ENCODE measurements at places on chromosomes 12 and 14.

DNA sequence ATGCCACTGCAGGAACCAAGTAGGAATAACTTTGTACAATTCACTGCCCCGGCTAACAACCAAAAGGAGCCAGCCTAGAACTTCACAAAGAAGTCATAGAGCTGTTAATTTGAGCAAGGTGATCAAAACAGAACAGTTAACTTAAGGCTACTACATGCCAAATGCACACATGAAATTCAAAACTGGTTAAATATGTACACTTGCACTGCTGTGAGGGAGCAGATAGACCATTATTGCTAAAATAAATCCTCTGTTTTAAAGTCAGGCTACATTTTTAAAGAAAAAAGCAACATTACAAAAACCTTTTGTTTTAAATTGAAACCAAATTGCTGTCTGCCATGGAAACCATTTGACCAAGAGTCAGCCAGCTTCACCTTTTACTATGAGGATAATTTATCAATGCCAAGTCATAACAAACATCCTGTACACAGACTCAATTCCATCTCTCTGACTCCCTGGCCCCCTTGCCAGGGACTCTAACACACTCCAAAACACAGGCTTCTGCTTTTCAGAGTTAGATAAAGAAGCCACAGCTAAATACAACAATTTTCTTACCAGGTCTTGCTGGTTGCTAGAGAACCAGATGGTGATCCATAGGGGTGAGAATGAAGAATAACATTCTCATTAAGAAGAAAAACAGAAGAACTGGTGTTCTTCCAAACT lies 84.0 kb downstream of the LRP6 start:
- DNase-seq = no peak

GRCh38 chr12:52057638-52058576 lies 6.7 kb downstream of the NR4A1 start:
- no peak for DNase-seq

DNA sequence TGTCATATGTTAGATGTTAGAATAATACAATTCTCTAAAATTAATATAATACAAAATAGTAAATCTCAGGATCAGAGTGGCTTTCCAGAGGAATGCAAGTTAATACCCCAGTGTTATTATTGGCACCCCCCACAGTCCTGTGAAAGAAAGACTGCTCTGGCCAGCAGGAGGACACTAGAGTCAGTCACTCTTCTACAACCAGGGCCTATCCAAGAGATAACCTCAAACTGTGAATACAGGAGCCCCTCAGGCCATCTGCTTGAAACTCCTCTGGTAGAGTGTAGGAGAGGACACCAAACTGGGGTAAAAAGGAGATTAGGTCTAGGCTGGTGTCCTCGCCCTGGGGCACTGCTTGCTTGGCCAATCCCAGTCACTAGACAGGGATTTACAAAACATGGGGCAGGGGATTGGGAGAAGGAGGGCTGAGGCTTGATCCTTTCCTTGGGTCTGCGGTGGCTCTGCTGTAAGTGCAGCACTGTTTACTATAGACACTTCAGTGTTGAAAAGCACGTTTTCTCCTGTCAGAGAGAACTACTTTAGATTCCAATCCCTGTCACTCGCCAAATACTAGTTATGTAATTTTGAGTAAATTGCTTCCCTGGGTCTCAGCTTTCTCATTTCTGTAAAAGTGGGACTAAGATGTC lies 44.5 kb upstream of the PTPRR start:
- DNase-seq = no peak

- no peak for DNase-seq
These were observed 38.3 kb downstream of the SRGAP1 start for GRCh38 chr12:63882844-63883243.

GRCh38 chr14:100438678-100439592 lies 115.8 kb downstream of the SLC25A47 start:
- no peak for DNase-seq

- DNase-seq = no peak
These were observed 127.7 kb upstream of the CAND1 start for GRCh38 chr12:67141296-67142018.

- DNase-seq = no peak
These were observed 413.8 kb downstream of the BCL11B start for GRCh38 chr14:98858158-98858557.

- DNase-seq = no peak
These were observed 421.9 kb upstream of the PRICKLE1 start for GRCh38 chr12:43011383-43011926.

DNA sequence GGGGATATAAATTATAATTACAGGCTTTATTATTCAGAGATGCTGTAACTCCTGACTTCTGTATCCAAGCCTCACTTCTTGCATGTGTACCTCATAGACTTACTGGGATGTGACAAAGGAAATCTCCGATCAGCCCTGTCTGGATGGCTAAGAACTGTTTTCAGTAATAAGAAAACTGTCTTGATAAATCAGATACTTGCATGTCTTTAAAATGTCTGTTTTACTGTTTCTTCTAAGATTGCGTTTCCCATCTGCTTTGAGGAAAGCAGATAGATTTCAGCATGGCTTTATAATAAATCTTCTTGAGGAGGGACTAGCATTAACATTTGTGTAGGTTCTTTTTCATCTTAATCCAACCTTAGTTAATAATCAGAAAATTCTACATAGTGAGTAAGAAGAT lies 395.9 kb downstream of the EGLN3 start:
- DNase-seq = no peak

DNA sequence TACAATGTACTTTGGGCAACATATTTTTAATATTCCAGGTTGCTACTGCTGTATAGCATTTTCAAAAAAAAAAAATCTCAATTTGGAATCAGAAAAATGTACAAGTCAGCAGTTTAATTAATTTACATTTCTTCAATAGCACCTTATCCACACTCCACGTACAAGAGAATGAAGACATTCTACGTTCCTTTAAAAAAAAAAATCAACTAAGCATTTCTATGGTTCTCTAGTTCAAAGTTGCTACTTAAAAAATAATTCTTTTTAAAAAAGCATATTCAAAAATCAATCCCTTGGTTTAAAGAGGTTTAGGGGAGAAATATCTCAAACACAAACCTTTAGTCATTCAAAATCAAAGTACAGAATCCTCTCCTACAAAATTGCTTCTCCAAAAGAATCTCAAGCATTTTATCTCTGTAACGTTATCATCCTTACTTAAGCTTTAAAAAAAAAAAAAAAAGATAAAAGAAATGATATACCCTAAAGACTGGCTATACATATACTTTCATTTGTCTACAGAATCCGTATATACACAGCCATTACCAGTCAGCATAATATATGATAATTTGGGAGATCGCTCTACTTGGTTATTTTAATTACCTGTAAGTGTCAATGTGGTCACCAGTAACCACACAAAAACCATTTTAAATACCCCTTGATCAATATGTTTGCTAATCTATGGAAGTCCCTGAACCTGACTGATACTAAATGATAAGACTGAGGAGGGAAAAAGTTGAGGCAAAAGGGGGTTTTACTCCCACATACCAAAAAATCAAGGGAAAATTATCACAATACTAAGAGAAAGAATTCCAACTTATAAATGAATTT lies 2.7 kb downstream of the MED13L start:
- DNase-seq = no peak

GRCh38 chr12:132141976-132142678 lies 2.0 kb downstream of the DDX51 start:
- no peak for DNase-seq

GRCh38 chr12:3152892-3153291 lies 75.7 kb downstream of the TSPAN9 start:
- no peak for DNase-seq

GRCh38 chr12:53793221-53793620 lies 41.4 kb upstream of the CISTR start:
- no peak for DNase-seq

GRCh38 chr14:24712909-24713308 lies 78.9 kb upstream of the GZMB start:
- DNase-seq = no peak

DNA sequence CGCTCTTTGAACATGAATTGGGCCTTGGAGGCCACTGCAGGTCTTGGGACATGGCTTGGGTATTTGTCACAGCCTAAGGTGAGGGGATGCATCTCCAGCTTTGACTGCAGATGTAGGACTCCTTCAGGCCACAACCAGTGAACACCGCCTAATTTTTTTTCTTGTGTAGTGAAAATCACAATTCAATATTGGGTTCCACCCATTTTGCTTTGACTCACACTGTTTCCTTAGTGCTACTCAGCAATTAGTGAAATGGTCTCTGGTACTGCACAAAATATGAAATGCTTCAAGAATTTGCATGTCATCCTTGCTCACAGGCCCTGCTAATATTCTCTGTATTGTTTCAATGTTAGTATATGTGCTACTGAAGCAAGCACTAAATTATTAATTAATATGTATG lies 12.5 kb downstream of the TMEM253 start:
- no peak for DNase-seq

GRCh38 chr14:69424149-69424923 lies 25.8 kb downstream of the SLC39A9 start:
- DNase-seq = no peak

GRCh38 chr12:92332552-92332951 lies 186.9 kb upstream of the BTG1 start:
- DNase-seq = no peak

GRCh38 chr14:77579780-77580179 lies 36.7 kb downstream of the SPTLC2 start:
- no peak for DNase-seq

DNA sequence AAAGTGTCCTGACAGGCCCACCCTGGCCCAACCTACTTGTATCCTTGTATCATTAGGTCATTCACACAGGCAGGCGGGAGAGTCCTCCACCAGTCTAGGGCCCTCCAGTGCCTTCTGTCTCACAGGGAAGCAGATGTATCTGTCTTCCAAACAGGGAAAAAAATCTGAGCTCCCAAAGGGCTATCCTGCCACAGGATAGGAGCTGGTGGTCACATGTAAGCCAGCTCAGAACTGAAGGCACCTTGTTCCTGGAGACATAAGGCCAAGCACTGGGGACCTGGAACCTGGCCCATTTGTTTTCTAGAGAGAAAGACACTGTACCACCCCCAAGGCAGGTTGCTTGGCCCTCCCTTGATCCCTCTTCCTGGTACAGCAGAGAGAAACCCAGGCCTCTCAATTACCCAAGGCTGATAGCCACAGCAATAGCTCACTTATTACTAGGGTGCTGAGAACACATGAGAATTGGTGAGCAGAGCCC lies 19.4 kb upstream of the PLEKHH1 start:
- DNase-seq = no peak

DNA sequence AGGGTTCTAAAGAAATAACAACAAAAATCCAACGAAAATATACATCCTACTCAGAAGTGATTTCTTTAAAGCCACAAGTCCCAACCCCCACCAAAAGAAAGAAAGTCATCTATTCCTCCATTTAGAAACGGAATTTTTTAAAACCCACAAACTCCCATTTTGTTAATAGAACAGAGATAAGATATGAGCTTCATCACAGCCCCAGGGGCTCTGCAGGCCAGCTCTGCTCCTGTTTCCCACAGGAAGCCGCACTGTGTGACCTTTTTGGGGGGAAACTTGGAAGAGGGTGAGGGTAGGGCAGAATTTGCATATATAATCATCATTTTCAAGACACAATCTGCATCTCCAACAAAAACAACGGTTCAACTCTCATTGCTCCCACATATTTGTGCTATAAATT lies 2.8 kb downstream of the FBXL14 start:
- no peak for DNase-seq

- no peak for DNase-seq
These were observed 267.0 kb downstream of the RPL10L start for GRCh38 chr14:46384611-46385010.

GRCh38 chr14:39229222-39229543 lies 4.5 kb upstream of the MIA2 start:
- no peak for DNase-seq

DNA sequence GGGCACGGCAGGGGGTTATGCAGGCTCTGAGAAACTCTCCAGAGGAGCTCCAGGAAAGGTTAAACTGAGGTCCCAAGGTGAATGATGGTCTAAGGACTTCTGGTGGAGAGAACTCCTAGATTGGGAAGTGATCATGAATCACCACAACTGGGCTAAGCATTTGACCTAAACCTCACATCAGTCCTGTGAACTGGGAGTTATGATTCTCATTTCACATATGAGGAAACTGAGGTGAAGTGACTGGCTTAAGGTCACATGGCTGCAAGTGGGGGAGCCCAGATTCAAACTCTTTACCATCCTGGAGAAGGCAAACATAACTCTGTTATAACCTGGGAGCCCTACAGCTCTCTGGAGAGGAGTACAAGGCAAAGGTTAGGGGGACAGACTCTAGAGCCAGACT lies 4.2 kb downstream of the RARG start:
- no peak for DNase-seq

GRCh38 chr12:105225505-105226015 lies 10.4 kb downstream of the APPL2 start:
- no peak for DNase-seq

GRCh38 chr12:52314511-52314910 lies 6.7 kb downstream of the KRT83 start:
- DNase-seq = no peak

DNA sequence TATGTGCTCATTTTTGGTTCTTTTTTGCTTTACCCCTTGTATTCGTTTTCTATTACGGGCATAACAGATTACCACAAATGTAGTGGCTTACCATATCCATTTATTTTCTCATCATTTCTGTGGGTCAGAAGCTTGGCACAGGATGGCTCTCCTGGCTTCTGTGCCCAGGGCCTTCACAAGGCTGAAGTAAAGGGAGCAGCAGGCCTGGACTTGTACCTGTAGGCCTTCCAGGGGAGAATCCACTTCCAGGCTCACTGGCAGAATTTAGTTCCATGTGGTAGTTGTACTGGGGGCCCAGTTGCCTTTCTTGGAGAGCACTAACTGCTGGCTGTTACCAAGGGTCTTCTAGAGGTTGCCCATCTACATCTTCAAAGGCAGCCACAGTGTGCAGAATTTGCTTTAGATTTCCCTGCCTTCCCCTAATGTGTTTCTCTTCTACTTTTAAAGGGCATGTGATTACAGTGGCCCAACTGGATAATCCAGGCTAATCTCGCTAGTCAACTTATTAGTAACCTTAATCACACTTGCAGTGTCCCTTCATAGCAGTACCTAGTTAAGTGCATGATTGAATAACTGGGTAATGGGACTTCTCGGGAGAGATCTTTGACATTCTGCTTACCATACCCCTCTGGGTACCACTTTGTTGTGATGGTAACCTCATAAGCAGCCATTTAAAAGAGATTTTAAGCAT lies 67.0 kb downstream of the CRADD start:
- no peak for DNase-seq

GRCh38 chr12:5562581-5562980 lies 130.7 kb downstream of the NTF3 start:
- DNase-seq = no peak

GRCh38 chr12:13243516-13244070 lies 47.1 kb downstream of the EMP1 start:
- no peak for DNase-seq

DNA sequence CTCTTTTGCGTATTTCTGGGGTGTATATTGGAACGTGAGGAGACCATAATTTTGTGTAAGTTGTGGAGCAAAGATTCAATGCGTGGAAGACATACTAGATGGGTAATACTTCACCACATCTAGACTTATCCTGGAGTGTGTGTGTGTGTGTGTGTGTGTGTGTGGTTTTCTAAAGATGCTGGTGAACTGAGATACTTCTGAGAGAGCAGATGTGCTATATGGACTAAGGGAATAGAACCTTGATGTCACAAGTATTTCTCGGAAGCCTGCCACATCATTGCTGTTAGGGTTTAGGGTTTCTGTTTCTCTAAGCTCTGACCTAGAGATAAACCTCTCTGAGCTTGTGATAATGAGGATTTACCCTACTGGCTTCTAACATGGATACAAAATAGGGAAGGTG lies 138.8 kb downstream of the DACT1 start:
- DNase-seq = no peak

GRCh38 chr12:107492393-107493134 lies 193.0 kb upstream of the PWP1 start:
- DNase-seq = no peak

Data from left renal cortex interstitium (tissue), 4 donors.